Esophagus mucosa (tissue), 1 donor: ENCODE measurements at places on chromosomes 12 and 14. TPM values are rescaled to one million over a fixed set of nuclear protein-coding genes. Genes with fewer than 3 reads are reported as not detected.

The ST8SIA1 gene
- total RNA-seq = 1.5 TPM

The CIROP gene
- total RNA-seq = not detected

The ACADS gene
- 11.3 TPM for total RNA-seq

The INHBE gene
- not detected for total RNA-seq

The RASSF8 gene
- total RNA-seq = 4.3 TPM

The BIN2 gene
- total RNA-seq = 1.5 TPM

The TAS2R20 gene
- total RNA-seq = 0.96 TPM

The NOP9 gene
- total RNA-seq = 20.5 TPM

The TEX22 gene
- total RNA-seq = 2.0 TPM

The TAS2R50 gene
- total RNA-seq = 0.68 TPM

The AQP2 gene
- not detected for total RNA-seq

The ARG2 gene
- total RNA-seq = 35.6 TPM

The ATXN7L3B gene
- total RNA-seq = 14.3 TPM

The BCL2L2 gene
- 29.1 TPM for total RNA-seq
